SK-MEL-5 (cell line): ENCODE measurements at places on chromosomes 5 and 9. TPM values are rescaled to one million over a fixed set of nuclear protein-coding genes. Genes with fewer than 3 reads are reported as not detected.

Gene PCA3
- 0.13 and 0.21 TPM in 2 replicates for total RNA-seq

Gene CDKN2A
- total RNA-seq: not detected in 2 replicates

Gene LRRC70
- 0.29 and 1.5 TPM in 2 replicates for total RNA-seq

Gene FGD3
- 0.08 and 0.13 TPM in 2 replicates for total RNA-seq

Gene ADCY2
- 28.0 and 31.4 TPM in 2 replicates for total RNA-seq

Gene IL13
- total RNA-seq: not detected in 2 replicates

Gene BARHL1
- not detected in 2 replicates for total RNA-seq

- no peak for DNase-seq
Measured at GRCh38 chr9:3674561-3674960, 148.8 kb upstream of the RFX3 start.

GRCh38 chr9:136020671-136021070 is 59.5 kb upstream of the UBAC1 start:
- DNase-seq: no peak

- no peak for DNase-seq
Measured at GRCh38 chr5:91123291-91123690, 259.8 kb downstream of the ARRDC3 start.

GRCh38 chr9:26789959-26790358 is 102.6 kb downstream of the CAAP1 start:
- DNase-seq: no peak

DNA sequence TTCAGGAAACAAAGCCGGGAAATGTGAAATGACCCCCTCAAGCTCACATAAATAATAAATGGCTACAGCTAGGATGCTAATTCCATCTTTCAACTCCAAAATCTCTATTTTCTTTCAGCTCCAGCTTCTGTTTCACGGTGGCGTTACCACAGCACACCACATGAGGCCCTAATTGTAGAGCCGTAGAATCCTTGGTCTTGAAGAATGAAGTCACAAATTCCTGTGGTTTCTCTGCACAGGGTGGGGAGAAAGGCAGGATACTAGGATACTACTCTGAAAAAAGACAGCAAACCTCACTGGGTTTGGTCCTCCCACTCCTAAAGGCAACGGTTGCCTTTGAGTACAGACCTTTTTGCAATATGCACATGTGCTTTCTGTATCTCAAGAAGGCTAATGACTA is 13.9 kb upstream of the RARS1 start:
- peak; percentile 67 for DNase-seq

DNA sequence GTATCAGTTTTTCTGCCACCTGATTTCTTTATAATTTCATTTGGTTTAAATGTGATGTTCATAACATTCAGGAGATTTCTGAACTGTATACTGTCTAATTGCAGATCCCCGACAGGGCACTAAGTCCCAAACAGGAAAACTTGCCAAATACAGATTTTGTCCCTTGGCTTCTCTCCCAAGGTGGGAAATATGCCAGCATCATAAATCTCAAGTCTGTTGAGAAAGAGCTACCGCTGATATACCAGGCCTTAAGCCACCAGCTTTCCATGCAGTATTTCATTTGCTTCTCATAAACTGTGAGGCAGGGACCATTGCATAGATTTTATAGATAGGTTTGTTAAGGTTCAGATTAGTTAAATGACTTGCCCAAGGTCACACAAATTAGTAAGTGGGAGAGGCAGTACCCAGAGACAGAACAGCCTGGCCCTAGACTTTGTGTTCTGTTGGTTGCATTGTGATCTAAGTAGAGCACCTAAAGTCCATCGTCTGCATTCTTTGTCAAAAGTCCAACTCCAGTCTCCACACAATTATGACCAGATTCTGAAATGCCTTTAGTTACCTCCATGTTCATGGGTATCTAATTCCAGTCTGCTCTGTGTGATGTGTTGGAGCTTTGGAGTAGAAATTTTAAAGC is 16.2 kb downstream of the GPR21 start:
- DNase-seq: no peak

DNA sequence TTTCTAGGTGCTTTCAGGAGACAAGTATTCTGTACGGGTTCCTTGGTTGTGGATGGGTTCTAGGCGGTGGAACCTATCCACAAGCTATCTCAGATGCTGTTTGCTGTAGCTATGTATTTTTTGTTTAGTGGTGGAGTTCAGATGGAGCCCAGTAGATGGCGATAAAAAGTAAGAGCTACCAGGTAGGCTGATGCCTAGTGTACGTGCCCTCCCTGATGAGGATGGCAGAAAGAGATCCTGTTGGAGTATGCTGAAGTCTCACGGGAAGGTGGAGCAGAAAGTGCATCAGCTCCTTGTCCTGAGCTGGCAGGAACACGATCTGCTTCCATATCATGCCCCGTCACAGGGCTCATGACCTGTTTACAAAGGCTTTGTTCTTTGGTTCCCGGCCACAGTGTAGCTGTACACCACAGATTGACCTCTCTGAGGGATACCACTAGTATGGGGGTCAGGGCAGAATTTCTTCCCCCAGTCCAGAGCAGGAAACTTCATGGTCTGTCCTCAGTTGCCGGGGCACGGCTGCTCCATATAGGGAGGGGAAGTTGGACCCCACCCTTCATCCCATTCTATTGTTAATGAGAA is 12.6 kb upstream of the UGT3A2 start:
- peak; percentile 88 for DNase-seq

DNA sequence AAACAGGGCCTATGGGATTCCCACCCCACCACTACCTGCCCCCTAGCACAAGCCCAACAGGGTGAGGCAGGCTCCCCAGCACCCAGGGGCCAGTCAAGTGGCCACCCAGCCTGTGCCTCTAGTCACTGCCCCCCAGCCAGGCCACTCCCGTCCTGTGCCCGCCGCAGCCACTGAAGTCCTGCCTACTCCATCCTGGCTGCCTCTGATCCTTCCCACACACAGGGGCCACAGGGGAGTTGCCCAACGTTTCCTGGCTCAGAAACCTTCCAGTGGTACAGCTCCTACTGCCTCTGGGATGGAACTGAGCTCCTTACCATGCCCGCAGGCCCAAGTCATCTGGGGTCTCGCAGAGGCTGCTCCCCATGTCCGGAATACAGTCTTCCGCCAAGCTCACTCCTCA is 70.2 kb upstream of the STXBP1 start:
- no peak for DNase-seq

- no peak for DNase-seq
Measured at GRCh38 chr5:3833566-3833965, 237.9 kb downstream of the IRX1 start.

GRCh38 chr9:115106642-115107041 is 11.3 kb downstream of the TNC start:
- DNase-seq: peak; percentile 46

GRCh38 chr5:151646334-151646733 is 40.4 kb downstream of the SPARC start:
- DNase-seq: no peak
